Endothelial cell of umbilical vein (primary cell): ENCODE measurements at places on chromosomes 16 and 17. TPM values are rescaled to one million over a fixed set of nuclear protein-coding genes. Genes with fewer than 3 reads are reported as not detected.

GRCh38 chr16:76535-77272, 1.3 kb upstream of the MPG start:
- peaks cover 35% of the 10 kb centered on the region for H3K4me1 ChIP-seq
- H3K4me3 ChIP-seq = no peak overlapping the region
- peak; percentile 75 for DNase-seq
- peak overlapping the region; percentile 92 for H3K27ac ChIP-seq
- no peaks in the 10 kb centered on the region for H3K27me3 ChIP-seq

Gene PRSS36
- total RNA-seq = not detected in 2 replicates

GRCh38 chr17:62787366-62787765, 20.7 kb downstream of the MARCHF10 start:
- no peaks in the 10 kb centered on the region for H3K4me1 ChIP-seq
- H3K36me3 ChIP-seq = no peaks in the 10 kb centered on the region
- no peak overlapping the region for H3K4me3 ChIP-seq
- no peak for DNase-seq
- no peak overlapping the region for H3K27ac ChIP-seq
- no peaks in the 10 kb centered on the region for H3K27me3 ChIP-seq

- DNase-seq = peak; percentile 89
- no peaks in the 10 kb centered on the region for H3K27me3 ChIP-seq
- H3K36me3 ChIP-seq = no peaks in the 10 kb centered on the region
- H3K27ac ChIP-seq = peak overlapping the region; percentile 78
Observed at GRCh38 chr16:73020409-73020884, 27.5 kb downstream of the ZFHX3 start.

- no peak overlapping the region for H3K27ac ChIP-seq
- H3K4me3 ChIP-seq = peak overlapping the region; percentile 46
- H3K4me1 ChIP-seq = peaks cover 28% of the 10 kb centered on the region
- no peak for DNase-seq
Observed at GRCh38 chr17:8125947-8126490, 2.1 kb upstream of the HES7 start.

- H3K4me3 ChIP-seq = no peak overlapping the region
- H3K27ac ChIP-seq = no peak overlapping the region
- H3K27me3 ChIP-seq = no peaks in the 10 kb centered on the region
- no peaks in the 10 kb centered on the region for H3K4me1 ChIP-seq
- DNase-seq = no peak
Observed at GRCh38 chr16:27771201-27771910, 221.4 kb downstream of the KATNIP start.

- no peak overlapping the region for H3K27ac ChIP-seq
- no peaks in the 10 kb centered on the region for H3K4me1 ChIP-seq
- no peak for DNase-seq
Observed at GRCh38 chr16:1839554-1839953, 12.5 kb downstream of the FAHD1 start.

GRCh38 chr16:75252946-75253911, 1.8 kb upstream of the BCAR1 start:
- DNase-seq = peak; percentile 63
- peaks cover 80% of the 10 kb centered on the region for H3K4me1 ChIP-seq
- peak overlapping the region; percentile 56 for H3K27ac ChIP-seq
- H3K36me3 ChIP-seq = no peaks in the 10 kb centered on the region
- no peaks in the 10 kb centered on the region for H3K27me3 ChIP-seq

DNA sequence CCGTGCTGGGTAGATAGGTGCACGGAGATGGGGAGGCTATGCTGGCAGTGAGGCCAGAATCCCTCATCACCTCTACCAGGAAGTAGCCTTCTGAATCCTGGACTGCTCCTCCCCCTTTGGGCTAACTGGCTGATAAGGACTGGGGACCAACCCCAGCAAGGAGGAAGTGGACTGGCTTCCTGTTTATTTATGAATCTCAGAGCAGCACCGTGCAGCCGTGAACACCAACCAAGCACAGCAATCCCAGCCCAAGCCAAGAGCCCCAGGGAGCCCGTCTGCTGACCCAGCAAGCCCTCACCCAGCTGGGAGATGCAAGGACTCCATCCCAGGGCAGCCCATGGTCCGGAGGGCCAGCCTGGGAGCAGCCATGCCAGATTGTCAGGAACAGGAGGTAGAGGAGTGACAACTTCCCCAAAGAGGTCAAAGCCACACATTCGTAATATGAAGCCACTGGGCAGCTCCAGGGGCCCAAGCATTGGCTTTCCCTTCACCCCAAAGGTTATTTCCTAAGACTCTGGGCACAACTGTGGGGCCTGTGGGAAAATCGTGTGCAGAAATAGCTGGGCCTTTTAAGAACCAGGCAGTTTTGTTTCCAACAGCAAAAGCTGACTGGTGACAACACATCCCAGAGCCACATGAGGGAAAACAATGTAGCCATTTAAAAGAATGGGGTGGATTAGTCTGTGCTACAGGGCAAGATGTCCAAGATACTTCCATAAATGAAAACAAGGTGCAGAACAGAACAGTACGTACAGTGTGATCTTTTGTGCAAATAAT, 23.9 kb downstream of the PHB1 start:
- no peaks in the 10 kb centered on the region for H3K36me3 ChIP-seq
- H3K27me3 ChIP-seq = no peaks in the 10 kb centered on the region
- H3K4me1 ChIP-seq = peaks cover 19% of the 10 kb centered on the region
- peak overlapping the region; percentile 33 for H3K27ac ChIP-seq
- H3K4me3 ChIP-seq = no peak overlapping the region
- DNase-seq = peak; percentile 29

DNA sequence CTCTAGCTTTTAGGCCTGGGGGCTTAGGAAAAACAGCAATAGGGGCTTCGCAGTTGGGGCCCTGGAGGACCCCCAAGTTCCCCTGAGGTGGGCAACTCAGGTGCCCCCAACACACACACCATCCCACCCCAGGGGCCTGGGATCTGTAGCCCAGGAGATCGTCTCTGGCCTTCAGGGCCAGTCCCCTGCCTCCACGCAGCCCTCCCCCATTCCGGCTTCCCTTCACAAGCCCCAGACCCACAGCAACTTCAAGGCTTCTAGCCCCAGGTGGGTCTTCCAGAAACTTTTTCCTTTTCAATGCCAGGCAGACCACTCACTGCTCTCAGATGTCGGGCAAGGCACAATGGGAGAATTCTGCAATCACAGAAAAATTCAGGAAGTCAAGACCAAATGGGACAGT, 79.4 kb downstream of the C16orf78 start:
- H3K4me1 ChIP-seq = peaks cover 9% of the 10 kb centered on the region
- H3K27ac ChIP-seq = no peak overlapping the region
- H3K36me3 ChIP-seq = no peaks in the 10 kb centered on the region
- H3K4me3 ChIP-seq = no peak overlapping the region

DNA sequence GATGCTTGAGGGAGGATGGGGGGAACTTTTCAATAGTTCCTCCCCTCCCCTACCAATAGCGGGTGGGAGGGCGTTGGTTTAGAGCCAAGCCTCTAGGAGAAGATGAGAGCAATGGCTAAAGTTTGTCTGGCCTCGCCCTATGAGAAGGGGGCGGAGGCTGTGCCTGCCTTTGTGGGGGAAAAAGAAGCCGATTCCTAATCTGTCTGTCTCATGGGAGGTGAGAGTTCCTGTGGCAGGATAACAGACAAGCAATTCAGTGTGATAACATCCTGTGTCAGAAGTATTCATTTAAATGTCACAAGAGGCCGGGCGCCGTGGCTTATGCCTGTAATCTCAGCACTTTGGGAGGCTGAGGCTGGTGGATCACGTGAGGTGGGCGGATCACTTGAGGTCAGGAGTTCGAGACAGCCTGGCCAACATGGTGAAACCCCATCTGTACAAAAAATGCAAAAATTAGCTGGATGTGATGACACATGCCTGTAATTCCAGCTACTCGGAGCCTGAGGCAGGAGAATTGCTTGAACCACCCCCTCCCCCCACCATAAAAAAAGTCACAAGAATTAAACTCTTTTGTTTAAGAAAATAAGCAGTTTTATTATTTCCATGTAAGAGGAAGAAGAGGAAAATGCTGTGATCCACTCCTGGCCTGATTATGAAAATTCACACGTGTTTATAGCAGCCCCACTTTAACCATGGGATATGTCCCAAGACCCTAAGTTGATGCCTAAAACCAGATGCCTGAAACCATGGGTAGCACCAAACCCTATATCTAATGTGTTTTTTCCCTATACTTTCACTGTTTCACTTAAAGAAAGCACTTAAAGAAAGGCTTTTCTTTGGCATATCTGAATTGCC, 1.7 kb downstream of the SLFN5 start:
- H3K27me3 ChIP-seq = no peaks in the 10 kb centered on the region
- peaks cover 27% of the 10 kb centered on the region for H3K4me1 ChIP-seq
- peak; percentile 70 for DNase-seq
- no peaks in the 10 kb centered on the region for H3K36me3 ChIP-seq
- peak overlapping the region; percentile 68 for H3K4me3 ChIP-seq

- no peaks in the 10 kb centered on the region for H3K36me3 ChIP-seq
- peak overlapping the region; percentile 28 for H3K4me3 ChIP-seq
- H3K27ac ChIP-seq = no peak overlapping the region
Observed at GRCh38 chr16:14286368-14287230, 215.5 kb downstream of the MRTFB start.

Gene KRT33B
- total RNA-seq = not detected in 2 replicates

- no peak for DNase-seq
- H3K36me3 ChIP-seq = no peaks in the 10 kb centered on the region
- peaks cover 13% of the 10 kb centered on the region for H3K4me1 ChIP-seq
Observed at GRCh38 chr16:59042301-59042700, 308.2 kb upstream of the GOT2 start.

DNA sequence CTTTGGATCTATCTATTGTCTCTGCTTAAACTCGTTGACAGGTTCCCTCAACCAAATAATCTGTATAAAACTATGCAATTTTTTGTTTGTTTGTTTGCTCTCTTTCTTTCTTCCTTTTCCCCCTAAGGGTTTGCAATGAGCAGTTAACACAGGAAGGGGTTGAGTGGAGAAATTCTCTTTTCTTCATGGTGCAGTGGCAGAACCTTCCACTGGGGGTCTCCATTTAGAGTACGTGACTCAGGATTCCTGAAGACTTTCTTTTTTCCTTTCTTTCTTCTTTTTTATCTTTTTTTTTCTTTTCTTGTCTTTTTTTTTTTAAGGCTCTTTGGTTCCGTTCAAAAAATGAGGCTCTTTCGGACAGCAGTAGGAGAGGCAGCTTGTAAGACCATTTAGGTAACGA, 19.5 kb upstream of the RBFOX1 start:
- no peak overlapping the region for H3K27ac ChIP-seq
- H3K4me1 ChIP-seq = no peaks in the 10 kb centered on the region
- no peak overlapping the region for H3K4me3 ChIP-seq
- H3K27me3 ChIP-seq = no peaks in the 10 kb centered on the region
- no peak for DNase-seq

GRCh38 chr17:27226611-27227230, 67.2 kb upstream of the WSB1 start:
- no peak overlapping the region for H3K4me3 ChIP-seq
- no peaks in the 10 kb centered on the region for H3K27me3 ChIP-seq
- DNase-seq = peak; percentile 56
- H3K27ac ChIP-seq = no peak overlapping the region
- H3K4me1 ChIP-seq = peaks cover 9% of the 10 kb centered on the region

DNA sequence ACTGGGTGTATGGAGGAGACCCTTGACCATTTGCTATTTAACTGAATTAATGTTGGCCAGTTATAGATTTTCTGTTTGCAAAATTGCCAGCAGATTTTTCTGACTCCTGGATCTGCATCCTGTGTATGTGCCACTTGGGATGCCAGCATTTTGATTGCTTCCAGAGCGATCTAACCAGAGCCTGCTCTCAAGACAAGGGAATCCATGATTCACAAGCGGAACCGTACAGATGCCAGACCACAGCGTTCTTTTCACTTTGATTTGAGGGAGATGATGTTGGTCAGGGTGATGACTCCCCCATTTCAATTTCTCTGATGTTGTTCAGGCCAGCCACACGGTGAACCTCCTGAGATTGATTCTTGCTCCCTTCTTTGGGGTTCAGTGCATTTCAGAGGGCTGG, 228.7 kb downstream of the CDH13 start:
- H3K27ac ChIP-seq = no peak overlapping the region
- H3K4me3 ChIP-seq = no peak overlapping the region
- no peaks in the 10 kb centered on the region for H3K36me3 ChIP-seq

Gene KRT9
- total RNA-seq = not detected in 2 replicates

GRCh38 chr17:77526728-77527350, 386.1 kb downstream of the SEC14L1 start:
- no peak for DNase-seq
- H3K27ac ChIP-seq = no peak overlapping the region
- peaks cover 3% of the 10 kb centered on the region for H3K27me3 ChIP-seq
- H3K4me3 ChIP-seq = no peak overlapping the region
- H3K36me3 ChIP-seq = no peaks in the 10 kb centered on the region

GRCh38 chr17:37527249-37527851, 37.7 kb downstream of the DUSP14 start:
- no peaks in the 10 kb centered on the region for H3K27me3 ChIP-seq
- no peak overlapping the region for H3K27ac ChIP-seq

Gene CAMKK1
- 5.7 and 6.1 TPM in 2 replicates for total RNA-seq

Gene HS3ST3A1
- not detected in 2 replicates for total RNA-seq

GRCh38 chr16:15642557-15643047, 352 bp downstream of the MARF1 start:
- H3K27me3 ChIP-seq = peaks cover 2% of the 10 kb centered on the region
- peaks cover 18% of the 10 kb centered on the region for H3K4me1 ChIP-seq
- peak overlapping the region; percentile 76 for H3K27ac ChIP-seq
- DNase-seq = peak; percentile 73
- peak overlapping the region; percentile 95 for H3K4me3 ChIP-seq

- DNase-seq = peak; percentile 83
- H3K27me3 ChIP-seq = no peaks in the 10 kb centered on the region
- no peak overlapping the region for H3K4me3 ChIP-seq
- no peaks in the 10 kb centered on the region for H3K36me3 ChIP-seq
- peak overlapping the region; percentile 32 for H3K27ac ChIP-seq
Observed at GRCh38 chr17:63405741-63406261, 40.3 kb downstream of the CYB561 start.

DNA sequence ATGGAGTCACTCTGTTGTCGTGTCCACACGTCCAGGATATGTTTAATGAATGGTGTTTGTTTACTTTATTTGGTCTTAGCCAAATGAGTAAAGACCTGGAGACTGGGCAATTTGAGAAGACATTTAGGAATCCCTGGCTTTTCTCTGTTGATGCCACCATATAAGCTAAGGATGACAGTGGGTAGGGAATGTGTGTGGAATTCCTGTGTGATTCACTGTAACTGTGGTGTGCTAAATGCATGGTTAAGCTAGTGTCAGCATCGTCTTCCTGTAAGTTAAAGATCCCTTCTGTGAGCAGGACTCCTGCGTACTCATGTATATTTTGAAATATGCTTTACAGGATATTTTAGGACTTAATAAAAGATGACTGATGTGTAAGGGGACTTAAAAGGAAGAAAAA, 26.4 kb downstream of the GOSR1 start:
- H3K36me3 ChIP-seq = peaks cover 11% of the 10 kb centered on the region
- H3K27ac ChIP-seq = no peak overlapping the region
- DNase-seq = no peak
- no peaks in the 10 kb centered on the region for H3K4me1 ChIP-seq

GRCh38 chr16:88453217-88453531, at the start of gene ZFPM1:
ZFPM1 (plus strand) TSS chr16:88453280; CDS start chr16:88453639, 359 bp downstream.
- peaks cover 21% of the 10 kb centered on the region for H3K4me1 ChIP-seq
- H3K36me3 ChIP-seq = no peaks in the 10 kb centered on the region
- H3K27me3 ChIP-seq = no peaks in the 10 kb centered on the region
- H3K27ac ChIP-seq = peak within 1 kb of the TSS; percentile 73
- DNase-seq = no peak

Gene CBX8
- total RNA-seq = 3.1 TPM in 2 replicates
